Suppressor macrophage treated with lipopolysaccharide for 1 hour (primary cell): ENCODE measurements at places on chromosomes 7 and 10.

GRCh38 chr10:61059636-61060035 is 115.7 kb upstream of the RHOBTB1 start:
- DNase-seq: no peak

DNA sequence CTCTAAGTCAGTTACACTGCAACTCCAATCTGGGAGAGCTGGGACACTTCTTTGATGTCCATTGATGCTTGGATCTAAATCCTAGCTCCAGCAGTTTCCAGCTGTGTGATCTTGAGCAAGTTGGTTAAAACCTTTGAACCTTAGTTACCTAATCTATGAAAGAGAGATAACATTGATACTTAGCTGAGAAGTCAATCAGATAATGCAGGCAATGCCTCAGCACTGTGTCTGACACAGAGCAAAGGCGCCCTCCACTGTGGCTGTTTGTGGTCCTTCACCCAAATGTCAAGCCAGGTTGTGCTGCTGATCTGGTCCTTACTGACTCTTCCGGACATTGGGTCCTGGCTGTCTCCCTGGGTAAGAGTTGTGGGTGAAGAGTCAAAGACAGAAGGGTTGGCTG is 20.2 kb downstream of the DNTT start:
- DNase-seq: no peak

DNA sequence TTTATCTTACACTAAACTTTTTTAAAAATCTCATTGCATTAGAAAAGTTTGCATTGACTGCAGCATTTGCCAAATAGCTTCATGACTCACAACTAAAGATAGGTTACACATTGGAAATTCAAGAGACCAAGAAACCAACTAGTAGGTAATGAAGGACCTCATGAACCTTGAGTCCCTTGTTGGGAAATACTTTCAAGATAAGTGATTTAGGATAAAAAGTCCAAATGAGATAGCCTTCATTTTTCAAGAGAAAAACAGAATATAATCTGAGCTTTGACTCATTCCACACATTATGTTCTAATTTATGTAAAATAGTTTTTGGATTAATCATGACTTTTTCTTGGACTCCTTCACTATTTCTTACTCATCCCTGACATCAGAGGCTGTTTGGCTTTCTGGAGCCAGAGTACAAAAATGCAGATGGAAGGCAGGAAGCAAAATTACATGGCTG is 13.1 kb upstream of the LIPF start:
- peak; percentile 54 for DNase-seq

- no peak for DNase-seq
Observed at GRCh38 chr10:62037166-62037831, 135.8 kb downstream of the ARID5B start.

DNA sequence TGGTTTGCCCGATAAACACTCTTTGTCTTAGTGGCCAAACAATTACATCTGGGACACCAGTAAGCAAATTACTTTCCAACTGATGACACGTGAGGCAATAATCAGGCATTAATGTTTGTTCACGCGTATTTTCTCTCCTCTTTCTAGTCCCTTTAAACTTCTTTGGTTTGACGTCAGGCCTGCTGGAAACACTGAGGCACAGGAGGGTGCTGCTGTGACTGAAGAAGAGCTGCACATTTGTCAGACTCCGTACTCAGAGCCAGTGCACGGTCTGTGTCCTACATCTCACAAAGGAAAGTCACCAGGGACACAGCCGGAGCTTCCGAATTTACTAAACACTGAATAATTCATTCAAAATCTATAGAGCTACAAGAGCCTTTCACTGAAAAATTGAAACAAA is 57.6 kb upstream of the ANAPC16 start:
- DNase-seq: no peak

DNA sequence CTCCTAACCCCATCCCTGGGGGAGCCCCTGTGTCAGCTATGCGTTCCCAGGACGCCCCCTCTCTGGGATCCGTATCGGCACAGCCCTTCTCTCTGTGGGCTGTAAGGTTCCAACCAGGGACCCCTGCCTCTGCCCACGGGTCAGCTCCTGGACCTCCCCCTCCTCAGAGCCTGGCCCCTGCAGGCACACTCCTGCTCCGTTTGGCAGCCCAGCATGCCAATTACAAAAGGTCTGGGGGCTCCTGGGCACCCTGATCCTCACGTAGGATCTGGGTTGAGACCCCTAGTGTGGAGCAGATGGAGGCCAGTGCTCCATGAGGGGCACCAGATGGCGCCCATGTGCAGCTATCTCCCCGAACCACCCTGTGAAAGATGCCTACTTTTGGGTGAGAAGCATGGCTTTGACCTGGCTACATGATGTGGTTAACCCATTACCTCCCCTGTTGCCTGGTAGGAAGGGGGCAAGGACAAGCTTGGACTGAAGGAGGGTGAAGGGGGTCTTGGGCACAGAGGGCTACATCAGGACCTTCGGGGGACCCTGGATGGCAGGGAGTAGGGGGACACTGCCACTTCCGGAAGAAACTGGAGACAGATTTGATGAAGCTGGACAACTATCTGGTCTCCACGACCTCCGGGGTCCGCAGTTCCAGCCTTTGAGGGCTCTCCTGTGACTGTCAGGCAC is 9.0 kb downstream of the TACR2 start:
- peak; percentile 31 for DNase-seq

GRCh38 chr10:86673216-86673826 is 5.0 kb downstream of the LDB3 start:
- no peak for DNase-seq

- DNase-seq: no peak
Observed at GRCh38 chr7:111517549-111517951, 44.7 kb downstream of the IMMP2L start.

GRCh38 chr10:7161484-7162250 is 249.2 kb downstream of the SFMBT2 start:
- no peak for DNase-seq
